ENCODE measurements at places on chromosomes 1 and 21.

- DNase-seq, result no peak
These were observed 2.1 kb downstream of the EVA1B start for GRCh38 chr1:36321119-36321951.

DNA sequence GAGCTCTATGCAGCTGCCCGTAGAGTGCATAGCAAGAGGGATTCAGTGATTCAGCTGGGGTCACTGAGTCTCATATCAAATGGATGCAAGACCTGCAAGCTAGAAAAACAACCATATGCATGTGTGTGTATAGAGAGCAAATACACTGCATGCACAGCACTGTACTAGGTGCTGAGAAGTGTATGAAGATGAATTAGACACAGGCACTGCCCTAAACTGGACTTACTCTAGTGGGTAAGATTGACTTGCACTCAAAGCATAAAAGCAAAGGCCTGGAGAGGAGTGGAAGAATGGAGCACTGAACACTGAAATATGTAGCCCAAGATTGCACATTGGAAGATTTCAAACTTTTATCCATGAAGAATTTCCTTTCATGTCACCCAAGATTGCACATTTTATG, 5.5 kb upstream of the GBP1 start:
- DNase-seq, result no peak

GRCh38 chr1:10734375-10734774, 62.1 kb downstream of the CASZ1 start:
- DNase-seq, result no peak

DNA sequence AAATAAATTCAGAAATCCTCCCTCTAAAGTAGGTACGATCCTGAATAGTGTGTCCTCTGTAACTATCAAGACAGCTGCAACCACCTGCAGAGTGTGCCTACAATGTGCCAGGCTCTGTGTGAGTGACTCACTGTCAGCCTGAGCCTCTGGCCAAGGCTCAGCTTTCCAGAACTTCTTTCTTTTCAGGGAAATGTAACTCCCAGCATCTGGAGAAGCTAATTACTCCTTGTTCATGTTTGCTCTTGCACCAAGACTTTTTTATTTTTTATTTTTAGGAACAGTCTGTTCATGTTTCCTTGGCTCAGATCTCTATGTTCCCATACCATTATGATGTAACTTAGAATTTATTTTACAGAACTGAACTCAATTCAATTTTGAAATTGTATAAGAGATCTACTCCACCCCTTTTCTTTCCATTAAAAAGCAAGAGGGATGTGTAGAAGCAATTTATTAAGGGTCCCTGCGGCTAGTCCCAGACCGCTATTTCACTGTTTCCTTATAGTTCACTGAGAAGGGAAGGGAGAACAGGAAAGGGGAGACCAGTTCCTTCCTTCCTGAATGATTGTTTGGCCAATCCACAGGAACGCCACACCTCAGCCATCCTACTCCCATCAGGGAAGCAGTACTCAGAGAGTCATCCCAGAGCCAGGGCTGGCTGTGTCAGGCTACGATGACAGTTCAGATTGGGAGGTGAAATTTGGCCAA, 112.4 kb upstream of the ZNF648 start:
- DNase-seq, result no peak

- DNase-seq, result no peak
These were observed 295.2 kb downstream of the LRRC7 start for GRCh38 chr1:69862906-69863305.

DNA sequence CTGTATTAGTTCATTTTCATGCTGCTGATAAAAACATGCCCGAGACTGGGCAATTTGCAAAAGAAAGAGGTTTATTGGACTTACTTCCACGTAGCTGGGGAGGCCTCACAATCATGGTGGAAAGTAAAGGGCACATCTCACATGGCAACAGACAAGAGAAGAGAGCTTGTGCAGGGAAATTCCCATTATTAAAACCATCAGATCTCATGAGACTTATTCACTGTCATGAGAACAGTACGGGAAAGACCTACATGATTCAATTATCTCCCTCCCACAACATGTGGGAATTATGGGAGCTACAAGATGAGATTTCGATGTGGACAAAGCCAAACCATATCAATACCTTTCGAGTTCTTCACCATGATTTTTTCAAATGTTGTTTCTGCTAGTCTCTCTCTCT, 3.7 kb upstream of the CHRM3 start:
- DNase-seq, result no peak

- DNase-seq, result no peak
These were observed 9.1 kb upstream of the ARTN start for GRCh38 chr1:43924516-43924915.

GRCh38 chr1:154831462-154831861, 38.6 kb downstream of the KCNN3 start:
- DNase-seq, result no peak

DNA sequence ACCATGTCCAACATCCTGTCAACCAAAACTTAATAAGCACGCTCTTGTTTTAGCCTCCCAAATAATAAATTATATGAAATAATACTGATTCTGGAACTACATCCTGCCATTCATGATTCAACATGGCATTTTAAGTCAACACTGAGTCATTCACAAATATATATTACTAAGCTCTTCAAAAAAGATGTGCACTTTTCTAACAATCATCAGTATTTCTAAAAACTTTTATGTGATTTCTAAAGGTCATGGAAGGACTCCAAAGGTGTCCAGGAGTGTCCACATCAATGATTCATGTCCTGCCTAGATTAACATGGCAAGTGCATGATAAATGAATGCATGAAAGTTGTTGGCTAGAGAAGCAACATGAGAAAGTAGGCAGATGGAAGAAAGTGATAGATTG, 51.6 kb downstream of the NEGR1 start:
- no peak for DNase-seq

- no peak for DNase-seq
These were observed 120.7 kb downstream of the CNIH3 start for GRCh38 chr1:224736619-224737352.

DNA sequence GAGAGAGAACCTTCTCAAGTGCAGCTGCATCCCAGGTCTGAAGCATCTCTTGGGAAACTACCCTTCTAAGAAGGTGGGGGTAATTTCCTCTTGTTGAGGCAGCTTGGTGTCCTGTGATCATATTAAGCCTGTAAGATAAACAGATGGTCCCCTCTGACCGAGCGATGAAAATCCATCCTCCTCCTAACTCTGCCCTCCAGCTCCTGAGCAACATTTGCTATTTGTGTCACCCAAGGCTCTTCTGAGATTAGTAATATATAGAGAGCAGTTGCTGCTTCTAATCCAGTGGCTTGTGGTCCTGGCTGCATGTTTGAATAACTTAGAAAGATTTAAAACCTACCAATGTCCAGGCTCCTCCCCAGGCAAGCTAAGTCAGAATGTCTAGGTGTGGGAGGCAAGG, 123.7 kb downstream of the DISC1 start:
- DNase-seq, result no peak

GRCh38 chr21:39555911-39556590, 56.7 kb upstream of the B3GALT5 start:
- no peak for DNase-seq

- no peak for DNase-seq
These were observed 142.4 kb upstream of the NRIP1 start for GRCh38 chr21:15207231-15207630.

DNA sequence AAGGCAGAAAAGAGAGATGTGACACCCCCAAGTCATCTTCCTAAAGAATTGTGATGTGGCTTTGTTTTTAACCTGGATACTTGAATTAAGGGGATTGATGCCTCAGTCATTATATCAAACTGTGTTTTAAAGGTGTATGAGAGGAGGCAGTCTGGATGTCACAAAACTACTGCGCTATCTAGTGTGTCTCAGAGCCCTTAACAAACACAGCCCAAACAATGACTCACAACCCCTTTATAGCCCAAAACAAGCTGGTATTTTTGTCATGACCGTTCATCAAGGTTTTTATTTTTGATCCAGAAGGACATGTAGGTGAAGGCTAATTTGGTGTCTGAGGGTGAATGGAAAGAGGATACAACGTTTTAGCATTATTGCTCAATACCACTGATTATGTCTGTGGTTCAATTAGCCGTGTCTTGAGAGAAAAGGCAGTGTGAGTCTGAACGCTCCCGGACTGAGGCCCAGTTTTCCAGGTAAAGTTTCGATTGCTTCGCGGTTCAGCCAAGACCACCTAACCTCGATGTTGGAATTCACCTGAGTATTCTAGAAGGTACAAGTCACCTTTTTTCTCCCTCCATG, 71.6 kb downstream of the SGIP1 start:
- DNase-seq, result no peak

GRCh38 chr1:232014941-232015340, 388.4 kb downstream of the DISC1 start:
- DNase-seq, result no peak

GRCh38 chr21:17536381-17536780, 23.5 kb downstream of the CXADR start:
- DNase-seq, result no peak

GRCh38 chr1:241902391-241903065, 54.5 kb downstream of the EXO1 start:
- no peak for DNase-seq

DNA sequence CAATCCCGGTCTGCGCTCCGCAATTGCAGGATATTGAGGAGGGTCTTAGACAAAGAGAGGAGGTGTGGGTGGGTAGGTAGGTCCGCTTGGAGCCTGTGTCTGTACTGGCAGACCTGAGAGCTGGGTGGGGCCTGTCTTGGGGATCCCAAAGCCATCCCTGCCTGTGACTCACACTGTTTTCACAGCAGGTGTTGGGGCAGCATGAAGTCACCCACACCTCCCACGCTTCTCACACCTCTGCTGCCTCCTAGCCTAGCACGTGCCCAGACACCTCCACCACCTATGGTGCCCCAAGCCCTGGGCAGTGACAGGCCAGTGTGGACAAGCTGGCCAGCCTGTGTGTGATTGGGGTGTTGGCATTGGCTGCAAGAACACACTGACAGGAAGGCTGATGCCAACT, 65.7 kb upstream of the ECE1 start:
- no peak for DNase-seq

- DNase-seq, result no peak
These were observed 62.0 kb downstream of the TRIM11 start for GRCh38 chr1:228344631-228345072.

- no peak for DNase-seq
These were observed 598.5 kb upstream of the ADAMTS5 start for GRCh38 chr21:27565364-27565763.

GRCh38 chr21:42737951-42738590, 84.7 kb downstream of the PDE9A start:
- peak; percentile 20 for DNase-seq

DNA sequence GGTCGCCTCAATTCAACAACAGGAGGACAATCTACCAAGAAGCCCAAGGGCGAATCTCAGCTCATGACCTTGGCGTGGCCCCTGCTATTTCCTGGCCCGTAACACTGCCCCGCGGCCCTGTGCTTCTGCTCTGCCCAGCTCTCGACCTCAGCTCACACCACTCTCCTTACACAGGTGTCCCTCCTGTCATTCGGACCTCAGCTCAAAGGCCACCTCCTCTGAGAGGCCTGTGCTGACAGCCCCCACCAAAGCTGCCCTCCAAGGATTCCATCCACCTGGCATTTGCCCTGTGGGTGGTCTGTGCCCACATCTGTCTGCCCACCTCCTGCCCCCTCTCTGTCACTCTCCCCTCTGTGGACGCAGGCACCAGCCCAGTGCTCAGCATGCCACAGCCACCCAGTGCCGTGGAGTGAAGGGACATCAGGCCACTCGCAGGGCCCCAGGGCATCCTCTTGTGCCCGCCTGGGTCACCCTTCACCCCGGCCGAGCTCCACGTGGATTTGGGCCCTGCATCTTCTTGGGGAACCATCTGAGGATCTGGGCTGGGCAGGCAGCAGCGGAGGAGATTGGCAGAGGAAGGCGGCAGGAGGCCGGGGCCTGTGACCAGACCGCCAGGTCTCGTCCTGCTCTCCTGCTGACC, 70.3 kb downstream of the DHRS3 start:
- DNase-seq, result no peak

- no peak for DNase-seq
These were observed 16.1 kb downstream of the FBXO2 start for GRCh38 chr1:11638121-11638520.

DNA sequence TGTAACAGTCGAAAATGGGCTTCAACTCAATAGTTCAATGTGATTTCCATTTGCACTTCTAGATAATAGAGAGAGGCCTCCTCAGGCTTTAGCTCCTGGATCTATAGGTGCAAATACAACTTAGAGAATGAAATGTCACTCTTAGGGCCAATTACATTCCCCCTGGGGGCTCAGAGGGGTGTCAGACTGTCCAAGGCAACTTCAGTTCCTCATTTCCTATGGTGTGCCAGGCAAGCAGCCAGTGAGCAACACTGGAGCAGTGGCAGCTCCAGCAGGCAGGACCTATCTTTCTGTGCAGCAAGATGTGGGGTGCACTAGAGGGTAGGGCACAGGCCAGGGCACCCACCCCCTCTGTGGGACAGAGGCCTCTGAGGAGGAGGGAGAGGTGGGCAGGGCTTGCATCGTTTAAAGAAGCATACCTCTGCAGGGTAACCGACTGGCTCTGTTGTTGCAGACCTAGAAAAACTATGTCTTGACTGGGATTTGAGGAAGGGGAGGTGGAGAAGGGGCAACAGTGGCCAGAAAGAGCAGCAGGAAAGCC, 97.3 kb downstream of the SUSD4 start:
- DNase-seq, result no peak

- no peak for DNase-seq
These were observed 21.0 kb upstream of the ARF1 start for GRCh38 chr1:228061411-228062084.

GRCh38 chr1:22330092-22330759, 121.4 kb upstream of the ZBTB40 start:
- no peak for DNase-seq

GRCh38 chr1:53132176-53132575, 10.3 kb downstream of the SLC1A7 start:
- no peak for DNase-seq

DNA sequence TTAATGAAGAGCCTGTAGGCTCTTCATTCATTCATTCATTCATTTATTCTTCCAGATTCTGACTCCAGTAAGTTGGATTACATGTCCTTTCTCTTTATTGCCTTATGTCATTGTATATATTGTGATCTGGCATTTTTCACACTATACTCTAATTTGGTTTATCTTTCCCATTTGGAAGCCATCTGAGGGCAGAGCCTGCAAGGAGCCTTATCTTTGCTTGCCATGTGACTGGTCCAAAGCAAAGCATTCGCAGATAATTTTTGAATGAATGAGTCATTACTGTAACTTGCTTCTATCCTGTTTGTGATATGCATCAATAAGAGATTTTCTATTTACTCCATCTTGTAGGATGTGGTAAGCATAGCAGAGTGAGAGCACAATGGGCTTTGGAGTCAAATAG, 108.4 kb upstream of the DAB1 start:
- DNase-seq, result no peak

DNA sequence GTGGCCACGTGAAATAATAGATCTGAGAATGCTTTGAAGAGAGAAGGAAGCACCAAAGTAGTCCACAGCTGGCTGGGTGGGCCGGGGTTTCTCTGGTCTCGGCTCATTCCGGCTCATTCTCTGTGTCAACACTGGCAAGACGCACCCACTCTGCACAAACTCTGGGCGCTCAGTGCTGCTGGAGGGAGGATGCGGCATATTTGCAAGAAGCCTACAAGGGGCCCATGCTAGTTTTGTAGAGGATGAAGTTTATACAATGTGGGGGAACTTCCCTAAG, 28.8 kb upstream of the TMPRSS2 start:
- no peak for DNase-seq

Data from stimulated activated CD4-positive, alpha-beta T cell treated with anti-CD3 and anti-CD28 coated beads, Interleukin-2, amount 100 ng/mL, for 48 hours (primary cell).